ENCODE measurements at places on chromosomes 5 and 9. TPM values are rescaled to one million over a fixed set of nuclear protein-coding genes. Genes with fewer than 3 reads are reported as not detected.

Gene NSA2
- total RNA-seq, result 94.9 TPM

Gene C9orf72
- 46.2 TPM for total RNA-seq

Gene HEMGN
- not detected for total RNA-seq

Gene CYLC2
- not detected for total RNA-seq

Gene ITK
- 2.8 TPM for total RNA-seq

Gene SH3PXD2B
- total RNA-seq, result 31.5 TPM

Gene OR1J2
- not detected for total RNA-seq
